Left ventricle myocardium inferior (tissue), 1 donor: ENCODE measurements at places on chromosomes 3 and 15. TPM values are rescaled to one million over a fixed set of nuclear protein-coding genes. Genes with fewer than 3 reads are reported as not detected.
A peak's percentile ranks its signal among the peaks of the same experiment; 100 is the strongest.

Gene C3orf70
- total RNA-seq, result 1.4 TPM

GRCh38 chr3:85758442-85758841 lies 799.7 kb downstream of the CADM2 start:
- no peak for DNase-seq

GRCh38 chr3:43691120-43691995 lies 620 bp downstream of the ABHD5 start:
- DNase-seq, result peak; percentile 70

GRCh38 chr3:23481011-23481615 lies 278.0 kb downstream of the UBE2E2 start:
- no peak for DNase-seq

Gene NEK11
- 1.3 TPM for total RNA-seq

Gene GALNT15
- 6.6 TPM for total RNA-seq

Gene ALG3
- 16.1 TPM for total RNA-seq
